ENCODE measurements at places on chromosomes 16 and 17. TPM values are rescaled to one million over a fixed set of nuclear protein-coding genes. Genes with fewer than 3 reads are reported as not detected.
A peak's percentile ranks its signal among the peaks of the same experiment; 100 is the strongest.

HS3ST3B1 gene
- total RNA-seq = 2.4 TPM

VAT1L gene
- total RNA-seq = 38.4 TPM

ETV4 gene
- 2.6 TPM for total RNA-seq

ENPP7 gene
- not detected for total RNA-seq

ACSM2A gene
- 0.29 TPM for total RNA-seq

SBK1 gene
- total RNA-seq = 4.2 TPM

CCL4L2 gene
- total RNA-seq = 3.8 TPM

PYDC1 gene
- total RNA-seq = not detected

DNA sequence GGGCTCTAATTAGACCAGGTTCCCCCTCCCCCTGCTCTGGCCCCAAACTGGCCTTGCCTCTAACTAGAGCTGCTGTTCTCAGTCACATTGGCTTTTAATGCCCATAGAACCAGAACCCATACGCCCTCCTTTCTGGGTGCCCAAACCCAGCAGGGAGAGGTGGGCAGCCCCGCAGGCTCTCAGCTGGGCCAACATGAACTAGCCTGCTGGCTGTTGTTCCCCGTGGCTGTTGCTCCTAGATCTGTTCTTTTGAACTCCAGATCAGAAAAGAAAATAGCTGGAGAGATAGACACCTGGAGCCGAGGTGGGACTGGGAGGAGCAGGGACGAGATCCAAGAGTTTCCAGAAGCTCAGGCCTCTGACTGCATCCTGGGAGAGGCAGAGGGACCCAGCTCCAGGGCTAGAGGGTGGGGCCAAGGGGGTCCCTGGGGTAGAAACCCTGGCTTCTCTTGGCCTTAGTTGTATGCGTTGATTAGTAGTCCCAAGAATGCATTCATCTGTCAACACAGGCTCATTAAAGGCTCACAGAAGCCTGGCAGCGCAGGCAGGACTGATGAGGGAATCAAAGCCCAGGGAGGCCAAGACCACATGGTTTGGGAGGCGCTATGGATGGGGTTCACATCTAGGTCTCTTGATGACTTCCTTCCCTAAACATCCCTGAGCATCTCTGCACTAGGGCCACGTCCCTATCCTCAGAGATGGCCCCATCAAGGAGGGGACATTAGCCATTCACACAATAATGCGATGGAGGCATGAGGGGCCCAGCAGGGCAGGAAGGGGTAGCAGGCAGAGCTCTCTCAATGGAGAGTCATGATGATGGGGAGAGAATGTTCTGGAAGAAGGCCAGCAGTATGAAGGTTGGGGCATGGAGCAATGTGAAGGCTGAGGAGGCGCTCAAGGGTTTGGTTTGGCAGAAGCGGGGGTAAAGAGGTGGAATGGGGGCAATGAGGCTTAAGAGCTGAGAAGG, 1.3 kb upstream of the CPSF4L start:
- no peak for DNase-seq

- DNase-seq = no peak
These were observed 305.0 kb upstream of the MON1B start for GRCh38 chr16:76885776-76886537.

GRCh38 chr16:12815361-12815760, 11.7 kb upstream of the CPPED1 start:
- DNase-seq = no peak

DNA sequence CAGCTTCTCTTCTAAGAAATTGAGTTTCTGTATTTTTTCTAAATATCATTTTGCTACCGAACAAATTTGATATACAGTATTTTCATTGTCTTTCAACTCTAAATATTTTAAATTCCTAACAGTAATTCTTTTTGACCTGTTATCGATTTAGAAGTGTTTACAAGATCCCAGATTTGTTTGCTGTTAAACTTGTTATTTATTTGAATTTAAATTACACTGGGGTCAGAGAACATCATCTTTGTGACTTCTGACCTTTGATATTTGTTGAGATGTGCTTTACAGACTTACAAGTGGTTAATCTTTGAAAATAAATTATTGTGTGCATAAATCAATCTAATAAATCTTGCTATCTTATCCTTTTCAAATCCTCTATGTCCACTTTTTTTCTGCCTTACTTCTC, 94.2 kb downstream of the ARHGAP44 start:
- no peak for DNase-seq

DNA sequence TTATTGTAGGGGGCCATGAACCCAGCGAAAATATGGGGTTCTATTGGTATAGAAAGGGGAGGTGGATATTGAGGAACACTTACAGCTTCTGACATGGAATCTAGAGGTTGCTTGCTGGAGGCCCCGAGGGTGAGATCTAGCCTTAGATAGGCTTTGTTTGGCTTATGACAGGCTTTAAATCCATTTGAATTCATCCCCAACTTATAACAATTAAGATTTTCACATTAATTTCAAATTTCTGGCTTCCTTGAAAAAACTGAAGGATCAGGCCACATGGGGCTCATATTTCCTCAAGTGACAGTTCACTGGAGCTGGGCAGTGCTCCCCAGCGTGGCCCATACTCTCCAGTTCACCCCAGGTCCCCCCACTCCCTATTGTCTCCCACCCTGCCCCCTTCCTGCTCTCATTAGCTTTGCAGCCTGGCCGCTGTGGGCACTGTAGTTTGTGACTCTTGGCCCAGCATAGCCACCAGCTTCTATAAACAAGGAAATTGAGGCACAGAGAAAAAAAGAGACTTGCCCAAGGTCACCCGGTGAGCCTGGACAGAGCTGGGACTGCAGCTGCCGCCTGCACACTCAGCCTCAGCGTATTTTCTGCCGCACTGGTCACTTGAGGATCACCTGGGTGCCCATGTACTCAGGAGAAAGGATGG, 19.8 kb upstream of the ADGRG1 start:
- peak; percentile 44 for DNase-seq

GRCh38 chr16:85112364-85112763, at the start of gene CIBAR2:
Gene CIBAR2, minus strand, starts transcription at chr16:85112472. Its CDS starts 120 bp downstream, at chr16:85112352.
- DNase-seq = no peak

DNA sequence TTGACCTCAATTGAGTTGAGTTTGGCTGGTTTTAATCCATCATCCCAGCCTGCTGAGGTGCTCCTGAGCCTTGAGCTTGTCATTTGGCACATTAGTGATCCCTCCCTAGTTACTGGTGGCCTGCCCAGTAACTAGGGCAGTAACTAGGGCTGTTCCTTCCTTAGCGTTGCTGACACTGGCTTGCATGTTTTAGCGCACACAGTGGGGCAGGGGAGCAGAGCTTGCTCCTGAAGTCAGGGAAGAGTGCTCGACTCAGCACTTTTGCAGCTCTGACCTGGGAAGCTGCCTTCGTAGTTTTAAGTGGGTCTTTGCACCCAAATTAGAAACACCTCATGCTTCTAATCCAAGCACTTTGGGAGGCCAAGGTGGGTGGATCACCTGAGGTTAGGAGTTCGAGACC, 15.7 kb downstream of the CCDC42 start:
- no peak for DNase-seq

DNA sequence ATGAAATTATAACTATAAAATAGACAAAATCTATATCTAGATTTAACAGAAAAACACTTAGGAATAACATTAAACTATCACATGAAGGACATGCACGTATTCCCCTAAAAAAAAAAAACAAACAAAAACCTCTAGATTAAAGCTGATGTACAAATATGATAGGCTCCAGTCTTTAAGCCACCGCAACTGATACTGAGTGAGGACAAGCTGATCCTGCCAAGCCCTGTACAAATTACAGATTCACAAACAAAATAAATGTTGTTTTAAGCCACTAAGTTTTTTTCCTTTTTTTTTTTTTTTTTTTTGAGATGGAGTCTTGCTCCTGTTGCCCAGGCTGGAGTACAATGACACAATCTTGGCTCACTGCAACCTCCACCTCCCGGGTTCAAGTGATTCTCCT, 35.3 kb downstream of the SMURF2 start:
- no peak for DNase-seq

- no peak for DNase-seq
These were observed 3.8 kb upstream of the WSCD1 start for GRCh38 chr17:6066183-6066948.

GRCh38 chr16:6926341-6926740, 406.3 kb upstream of the RBFOX1 start:
- no peak for DNase-seq

DNA sequence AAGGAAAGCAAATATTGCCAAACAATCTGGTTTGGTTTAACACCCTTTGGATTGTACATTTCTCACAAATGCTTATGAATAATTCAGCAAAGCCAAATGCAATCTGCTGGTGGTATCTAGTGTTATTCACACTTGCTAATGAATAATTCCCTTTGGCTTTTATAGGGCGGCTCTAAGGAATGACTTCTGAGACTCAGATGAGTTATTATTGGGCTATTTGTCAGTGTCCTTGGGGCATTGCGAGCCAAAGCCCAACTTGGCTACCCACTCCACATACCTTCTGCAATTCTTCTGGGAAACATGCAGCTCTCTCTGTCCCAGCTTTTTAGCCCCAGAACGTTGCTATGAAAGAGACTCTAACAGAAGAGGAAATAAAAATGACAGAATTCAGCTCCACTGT, 41.1 kb downstream of the FTO start:
- DNase-seq = peak; percentile 66

GRCh38 chr16:72191551-72191950, 19.6 kb upstream of the PMFBP1 start:
- DNase-seq = no peak

DNA sequence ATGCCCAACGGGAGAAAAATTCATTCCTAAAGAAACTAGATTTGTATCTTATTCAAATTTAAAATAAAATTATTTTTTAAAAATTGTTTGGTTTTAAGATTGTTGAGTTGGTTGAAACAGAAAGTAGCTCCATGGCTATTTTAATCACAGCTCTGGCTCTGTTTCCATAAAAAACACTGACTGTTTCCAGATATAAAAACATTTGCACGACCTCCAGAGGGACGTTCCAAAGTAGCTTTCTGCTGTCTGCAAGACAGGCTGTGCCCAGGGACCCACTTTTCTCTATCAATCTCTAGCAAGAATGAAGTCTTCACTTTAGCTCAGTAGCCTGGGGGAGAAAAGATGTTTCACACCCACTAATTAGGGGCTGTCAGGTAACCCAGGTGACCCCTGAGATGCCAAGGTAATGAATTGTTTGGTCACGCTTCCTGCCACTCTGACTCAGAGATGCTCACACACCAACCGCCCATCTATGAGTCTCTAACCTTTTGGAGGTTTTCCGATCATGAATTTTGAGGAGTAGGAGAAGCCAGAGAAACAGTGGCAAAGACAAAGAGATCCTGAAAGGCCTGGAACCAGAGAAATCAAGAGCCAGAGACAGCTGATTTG, 220.1 kb upstream of the SOX9 start:
- no peak for DNase-seq

DNA sequence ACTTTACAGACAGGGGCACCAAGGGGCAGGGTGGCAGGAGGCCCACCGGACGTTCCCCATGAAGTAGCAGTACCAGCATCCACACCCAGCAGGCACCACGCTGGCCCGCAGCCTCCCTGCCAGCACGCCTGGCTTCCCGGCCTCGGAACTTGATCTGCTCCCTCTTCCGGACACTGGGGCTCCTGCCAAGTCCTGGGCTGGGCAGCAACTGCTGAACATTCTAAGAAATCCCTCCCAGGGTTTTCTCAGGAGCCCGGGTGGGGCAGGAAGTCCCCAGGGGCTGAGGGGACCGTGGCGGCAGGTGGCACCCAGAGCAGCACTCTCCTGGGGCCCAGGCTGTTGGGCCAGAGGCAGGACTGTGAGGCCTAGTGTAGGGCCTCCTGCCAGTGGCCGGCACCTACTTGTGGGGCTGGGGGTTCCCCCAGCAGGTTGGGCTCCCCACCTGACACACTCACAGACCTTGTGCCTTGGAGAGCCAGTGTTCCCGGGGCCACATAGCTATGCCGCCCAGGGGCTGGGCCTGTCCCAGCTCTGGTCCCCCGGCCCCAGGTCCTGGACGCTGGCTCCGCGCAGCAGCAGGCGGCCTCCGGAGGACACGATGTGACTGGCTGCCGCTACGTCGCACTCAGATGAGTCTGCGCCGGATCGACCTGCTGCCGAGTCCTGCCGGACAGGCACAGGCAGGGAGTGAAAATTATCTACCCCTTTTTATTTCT, 86.2 kb upstream of the CBX4 start:
- DNase-seq = peak; percentile 80

DNA sequence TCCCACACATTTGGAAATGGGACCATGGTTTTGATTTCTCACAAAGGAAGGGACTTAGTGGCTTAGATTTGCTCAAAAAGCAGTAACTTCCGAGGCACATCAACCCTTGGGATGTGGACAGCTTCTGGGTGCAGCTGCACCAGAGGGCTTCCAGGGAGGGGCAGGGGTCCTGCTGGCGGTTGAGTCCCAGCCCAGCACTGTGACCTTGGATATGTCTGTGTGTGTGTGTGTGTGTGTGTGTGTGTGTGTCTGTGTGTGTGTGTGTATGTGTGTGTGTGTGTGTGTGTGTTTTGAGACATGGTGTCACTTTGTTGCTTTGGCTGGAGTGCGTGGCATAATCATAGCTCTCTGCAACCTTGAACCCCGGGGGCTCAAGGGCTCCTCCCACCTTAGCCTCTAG, 130.8 kb downstream of the CLEC16A start:
- DNase-seq = no peak

DNA sequence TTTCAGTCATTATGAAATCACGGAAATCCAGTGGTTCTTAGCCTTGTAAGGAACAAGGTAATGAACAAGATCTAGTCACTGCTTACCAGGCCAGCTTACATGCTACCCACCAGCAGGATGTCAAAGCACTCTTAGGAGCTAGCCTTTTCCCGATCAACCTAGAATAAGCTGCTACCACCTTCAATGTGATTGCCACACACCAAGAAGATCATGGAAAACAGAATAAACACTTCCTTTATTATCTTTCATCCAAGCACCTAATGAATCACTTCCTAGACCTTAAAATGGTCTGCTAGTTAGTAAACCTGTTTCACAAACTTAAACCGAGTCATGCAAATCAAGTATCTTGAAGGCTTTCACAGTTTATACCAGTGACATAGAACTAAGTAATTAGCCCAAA, 5.0 kb downstream of the BBS2 start:
- no peak for DNase-seq

DNA sequence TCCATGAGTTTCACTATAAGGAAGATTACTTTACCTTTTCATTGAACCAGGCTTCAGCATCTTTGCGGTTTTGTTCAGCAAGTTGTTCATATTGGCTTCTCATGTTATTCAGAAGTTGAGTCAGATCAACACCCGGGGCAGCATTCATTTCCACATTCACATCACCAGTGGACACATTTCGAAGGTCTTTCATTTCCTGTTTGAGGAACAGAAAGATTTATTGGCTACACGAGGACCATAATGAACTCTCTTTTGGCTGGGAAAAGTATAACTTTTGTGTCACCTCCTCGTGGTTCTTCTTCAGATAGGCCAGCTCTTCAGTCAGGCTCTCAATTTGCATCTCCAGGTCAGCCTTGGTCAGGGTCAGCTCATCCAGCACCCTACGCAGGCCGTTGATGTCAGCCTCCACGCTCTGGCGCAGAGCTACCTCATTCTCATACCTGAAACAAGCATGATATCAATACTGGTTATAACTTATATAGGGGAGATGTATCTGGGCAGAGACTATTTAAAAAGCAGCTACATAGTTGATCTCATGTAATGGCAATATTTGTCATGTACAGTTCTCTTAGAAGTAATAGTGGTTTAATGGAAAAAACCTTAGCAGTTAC, 2.1 kb downstream of the KRT10 start:
- DNase-seq = no peak

- no peak for DNase-seq
These were observed 16.6 kb downstream of the MRTFB start for GRCh38 chr16:14087590-14088154.

Measured in adrenal gland (tissue), 19 donors.